Activated CD8-positive, alpha-beta memory T cell treated with anti-CD3 and anti-CD28 coated beads for 1 hour (primary cell): ENCODE measurements at places on chromosomes 5 and 9.

- DNase-seq: no peak
Measured at GRCh38 chr5:171999877-172000276, 6.6 kb downstream of the FBXW11 start.

- no peak for DNase-seq
Measured at GRCh38 chr5:154118893-154119336, 71.6 kb upstream of the GALNT10 start.

GRCh38 chr9:99948896-99949295, 42.4 kb downstream of the STX17 start:
- no peak for DNase-seq

DNA sequence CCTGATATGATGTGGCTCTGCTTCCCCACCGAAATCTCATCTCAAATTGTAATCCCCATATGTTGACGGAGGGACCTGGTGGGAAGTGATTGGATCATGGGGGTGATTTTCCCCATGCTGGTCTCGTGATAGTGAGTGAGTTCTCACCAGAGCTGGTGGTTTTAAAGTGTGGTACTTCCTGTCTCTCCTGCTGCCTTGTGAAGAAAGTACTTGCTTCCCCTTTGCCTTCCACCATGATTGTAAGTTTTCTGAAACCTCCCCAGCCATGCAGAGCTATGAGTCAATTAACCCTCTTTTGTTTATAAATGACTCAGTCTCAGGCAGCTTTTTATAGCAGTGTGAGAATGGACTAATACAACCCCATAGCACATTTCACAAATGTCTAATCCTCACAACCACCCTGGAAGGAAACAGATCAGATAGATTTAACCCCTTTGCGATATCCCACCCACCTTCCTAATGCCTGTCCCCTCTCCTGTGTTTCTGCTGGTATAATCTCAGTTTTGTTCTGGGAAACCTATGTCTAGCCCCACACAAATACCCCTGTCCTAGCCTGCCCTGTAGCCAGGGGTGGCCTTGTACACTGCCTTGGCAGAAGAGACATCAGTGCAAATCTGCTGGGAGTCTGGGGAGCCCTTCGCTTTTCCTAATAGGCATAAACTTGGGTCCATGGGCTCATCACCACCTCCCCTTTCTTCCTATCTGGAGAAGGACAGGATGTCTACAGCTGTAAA, 157.0 kb upstream of the RAI14 start:
- no peak for DNase-seq

GRCh38 chr9:101427957-101428655, 7.5 kb downstream of the ALDOB start:
- no peak for DNase-seq

GRCh38 chr5:83576341-83576740, 104.8 kb downstream of the VCAN start:
- DNase-seq: no peak

GRCh38 chr5:174424219-174425053, 299.9 kb upstream of the MSX2 start:
- DNase-seq: no peak

- DNase-seq: no peak
Measured at GRCh38 chr5:147426640-147427327, 83.1 kb downstream of the DPYSL3 start.

DNA sequence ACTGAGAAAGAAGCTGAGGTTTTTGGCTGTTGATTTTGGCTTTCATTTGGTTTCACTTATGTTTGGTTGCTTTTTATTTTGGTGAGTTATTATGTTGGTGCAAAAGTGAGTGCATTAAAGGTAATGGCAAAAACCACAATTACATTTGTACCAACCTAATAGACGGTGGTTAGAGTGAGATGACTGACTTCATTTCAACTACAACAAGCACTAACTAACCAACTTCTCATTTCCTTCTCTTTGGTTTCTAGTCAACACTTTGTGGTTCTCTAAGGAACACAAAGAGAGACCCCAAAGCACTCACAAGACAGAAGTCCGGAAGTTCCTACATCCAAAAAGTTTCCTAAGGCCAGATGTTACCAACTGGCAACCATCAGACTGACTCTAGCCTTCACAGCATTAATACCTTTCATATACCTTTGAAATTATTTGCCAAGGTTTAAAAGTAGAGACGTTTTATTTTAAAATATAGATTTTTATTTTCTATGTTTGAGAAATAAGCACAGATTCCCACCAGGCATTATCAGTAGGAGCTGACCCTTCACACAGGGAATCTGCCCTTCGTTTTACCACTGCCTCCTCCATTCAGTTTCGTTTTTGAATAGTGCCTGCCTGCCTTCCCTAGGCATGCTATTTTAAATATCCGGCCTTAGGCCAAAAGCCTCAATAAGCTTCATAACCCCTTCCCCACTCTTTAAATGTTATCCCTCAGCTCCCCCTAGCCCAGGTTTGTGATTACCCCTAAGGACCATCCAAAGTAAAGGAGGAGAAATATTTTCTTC, 301.1 kb upstream of the PTGER4 start:
- DNase-seq: no peak

GRCh38 chr9:119215651-119216050, 153.6 kb downstream of the BRINP1 start:
- DNase-seq: no peak

GRCh38 chr9:6049798-6050197, 34.4 kb upstream of the RANBP6 start:
- DNase-seq: no peak

GRCh38 chr5:149488645-149489306, 62.5 kb downstream of the CSNK1A1 start:
- DNase-seq: no peak

- DNase-seq: peak; percentile 18
Measured at GRCh38 chr5:132102101-132102701, 28.6 kb downstream of the CSF2 start.

- DNase-seq: no peak
Measured at GRCh38 chr9:76365028-76365427, 29.2 kb downstream of the RFK start.

GRCh38 chr5:122727112-122727541, 47.8 kb upstream of the SNX2 start:
- DNase-seq: no peak

DNA sequence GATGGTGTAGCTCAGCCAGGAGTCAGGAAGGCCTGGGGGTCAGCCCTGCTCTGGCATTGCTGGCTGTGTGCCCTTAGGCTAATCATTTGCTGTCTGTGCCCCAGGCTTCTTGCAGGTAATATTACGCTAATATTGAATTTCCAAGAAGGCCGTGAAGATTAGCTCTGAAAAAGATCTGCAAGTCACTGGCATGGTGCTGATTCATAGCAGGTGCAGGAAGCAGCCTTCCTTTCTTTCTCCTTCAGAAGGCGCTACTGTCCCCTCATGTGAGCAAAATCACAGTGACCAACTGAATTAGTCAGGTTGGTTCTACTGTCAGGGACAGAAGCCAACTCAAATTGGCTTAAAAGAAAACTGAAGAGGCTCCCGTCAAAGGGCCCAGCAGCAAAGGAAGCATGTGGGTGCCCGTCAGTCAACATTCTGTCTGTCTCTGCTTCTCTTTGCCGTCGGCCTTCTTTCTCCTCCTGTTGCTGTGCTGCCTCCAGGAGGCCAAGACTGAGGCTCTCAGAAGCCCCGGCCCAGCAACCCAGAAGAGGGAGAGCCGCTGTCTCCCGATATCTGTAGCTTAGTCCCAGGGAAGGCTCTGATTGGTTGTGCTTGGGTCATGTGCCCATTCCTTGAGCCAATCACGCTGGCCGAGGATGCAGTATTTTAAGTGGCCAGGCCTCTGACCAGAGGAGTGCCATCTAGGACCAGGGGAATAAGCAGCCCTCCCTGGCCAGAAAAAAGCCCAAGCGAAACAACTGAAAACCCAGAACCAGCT, 67.8 kb upstream of the NEURL1B start:
- DNase-seq: no peak

DNA sequence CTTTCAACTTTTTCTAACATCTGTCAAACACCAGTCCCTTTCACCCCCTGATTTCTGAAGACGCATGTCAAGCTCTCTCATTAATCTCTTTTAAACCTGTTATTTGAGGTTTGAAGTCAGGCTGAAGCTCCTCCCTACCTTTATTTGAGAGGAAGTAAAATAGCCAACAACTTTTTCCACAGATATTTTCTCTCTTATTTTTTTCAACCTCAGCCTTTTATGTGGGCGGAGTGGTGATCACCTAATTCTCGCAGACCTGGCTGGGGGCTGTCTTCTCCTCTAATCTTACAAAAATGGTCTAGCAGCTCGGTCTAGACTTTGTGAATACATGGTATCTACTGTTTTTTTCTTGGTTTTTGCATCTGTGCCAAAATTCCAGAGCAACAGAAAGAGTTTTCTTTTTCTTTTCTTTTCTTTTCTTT, 395.7 kb upstream of the ACTBL2 start:
- no peak for DNase-seq

DNA sequence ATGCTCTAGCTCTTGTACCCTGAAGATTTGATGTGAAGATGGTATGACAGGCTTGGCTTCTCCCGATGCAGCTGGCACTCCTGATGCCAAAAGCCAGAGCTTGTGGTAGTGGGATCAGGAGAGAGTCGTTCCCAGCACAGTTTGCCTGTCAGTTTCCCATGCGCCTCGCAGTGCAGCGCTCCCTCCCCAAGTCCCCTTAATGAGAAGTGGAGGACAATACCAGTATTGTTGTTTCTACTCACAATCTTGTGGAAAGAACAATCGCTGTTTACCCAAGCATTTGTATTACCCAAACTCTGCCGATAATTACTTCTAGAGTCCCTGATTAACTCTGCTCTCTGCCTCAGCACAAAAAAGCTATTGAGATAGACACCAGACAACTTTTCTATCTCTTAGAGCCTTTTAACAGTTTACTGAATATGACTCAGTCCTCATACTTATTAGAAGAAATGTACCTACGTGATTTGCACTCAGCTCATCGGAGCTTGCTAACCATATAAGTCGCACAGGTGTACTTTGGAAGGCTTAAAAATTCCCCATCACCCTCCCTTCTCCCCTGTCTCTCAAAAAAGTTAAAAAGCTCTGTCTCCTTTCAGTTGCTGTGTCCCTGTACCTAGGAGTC, 283.2 kb upstream of the TMEM161B start:
- no peak for DNase-seq

DNA sequence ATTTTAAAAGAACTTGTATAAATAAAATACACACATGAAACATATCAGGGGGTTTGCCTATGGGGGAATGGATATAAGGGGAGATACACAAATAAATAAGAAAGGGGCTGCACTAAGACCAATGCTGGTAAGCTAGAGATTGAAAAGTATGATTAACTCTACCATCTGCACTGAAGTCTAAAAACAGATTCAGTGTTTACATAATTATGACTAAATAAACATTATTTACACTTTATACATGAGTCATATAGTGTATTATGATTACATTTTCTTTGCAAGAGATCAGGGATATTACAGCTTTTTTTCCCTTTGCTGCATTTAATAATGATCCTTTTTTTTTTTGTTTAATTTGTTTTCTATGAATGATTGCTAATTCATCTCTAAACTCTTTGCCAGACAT, 367.9 kb downstream of the TMEM38B start:
- DNase-seq: no peak

- DNase-seq: no peak
Measured at GRCh38 chr9:79382044-79382443, 189.7 kb upstream of the TLE4 start.

GRCh38 chr9:73269430-73270101, 117.9 kb downstream of the ANXA1 start:
- DNase-seq: no peak

DNA sequence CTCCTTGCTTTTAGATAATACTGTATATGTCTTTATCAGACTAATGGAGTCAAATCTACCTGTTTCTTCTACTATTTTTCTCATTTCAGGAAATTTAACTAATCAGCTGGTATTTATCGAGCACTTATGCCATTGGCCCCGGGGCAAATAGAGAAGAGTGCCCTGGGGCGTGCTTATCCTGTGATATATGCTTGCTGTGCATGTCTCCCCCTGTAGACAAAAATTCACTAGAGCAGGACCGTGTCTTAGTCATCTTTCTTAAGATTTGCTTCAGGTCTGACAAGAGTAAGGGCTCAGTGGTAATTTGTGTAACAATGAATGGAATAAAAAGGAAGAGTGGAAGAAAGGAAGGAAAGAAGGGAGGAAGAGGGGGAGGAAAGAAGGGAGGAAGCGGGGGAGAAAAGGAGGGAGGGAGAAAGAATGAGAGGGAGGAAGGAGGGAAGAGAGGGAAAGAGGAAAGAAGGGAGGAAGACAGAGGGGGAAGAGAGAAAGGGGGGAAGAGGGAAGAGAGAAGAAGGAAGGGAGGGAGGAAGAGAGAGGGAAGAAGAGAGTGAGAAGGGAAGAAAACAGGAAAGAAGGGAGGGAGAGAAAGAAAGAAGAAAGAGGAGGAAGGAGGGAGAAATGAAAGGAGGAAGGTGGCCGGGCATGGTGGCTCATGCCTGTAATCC, 295.7 kb upstream of the PANK3 start:
- no peak for DNase-seq
